ENCODE measurements at places on chromosomes 7 and 10.

GRCh38 chr10:79022565-79023230, 46.1 kb upstream of the ZMIZ1 start:
- no peak for DNase-seq

- no peak for DNase-seq
Observed at GRCh38 chr7:99177165-99177564, 30.8 kb downstream of the KPNA7 start.

GRCh38 chr7:81811956-81812865, 42.4 kb upstream of the HGF start:
- no peak for DNase-seq

- no peak for DNase-seq
Observed at GRCh38 chr7:3910054-3910453, 609.0 kb downstream of the SDK1 start.

GRCh38 chr10:3074145-3074665, 6.9 kb downstream of the PFKP start:
- DNase-seq = no peak

GRCh38 chr10:128158021-128158795, 32.0 kb upstream of the MKI67 start:
- no peak for DNase-seq

DNA sequence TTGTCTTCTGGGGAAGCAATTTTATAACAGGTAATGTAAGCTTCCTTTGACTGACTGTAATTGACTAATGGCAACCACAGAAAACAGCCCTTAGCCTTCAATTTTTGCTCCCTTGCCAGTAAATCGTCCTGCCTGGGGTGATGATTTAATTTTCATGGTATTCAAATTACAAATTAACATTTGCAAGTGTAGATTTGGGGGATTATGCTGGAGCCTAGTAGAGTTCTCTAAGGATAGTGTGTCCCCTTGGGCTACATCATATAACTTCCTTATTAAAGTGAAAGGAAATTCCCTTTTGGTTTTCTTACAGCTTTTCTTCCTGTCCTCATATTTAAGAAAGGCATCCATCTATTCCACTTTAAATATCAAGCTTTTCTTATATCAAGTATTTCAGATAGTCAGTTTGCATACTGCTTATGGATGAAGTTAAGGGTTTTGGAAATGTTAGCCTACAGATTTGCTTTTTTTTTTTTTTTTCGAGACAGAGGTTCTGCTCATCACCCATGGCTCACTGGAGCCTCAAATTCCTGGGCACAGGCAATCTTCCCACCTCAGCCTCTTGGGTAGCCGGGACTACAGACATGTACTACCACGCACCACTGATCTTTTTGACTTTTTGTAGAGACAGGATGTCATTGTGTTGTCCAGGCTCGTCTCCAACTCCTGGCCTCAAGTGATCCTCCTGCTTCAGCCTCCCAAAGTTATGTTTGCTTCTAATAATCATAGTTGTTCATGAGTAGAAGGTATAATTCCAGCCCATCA, 35.9 kb upstream of the HDAC9 start:
- no peak for DNase-seq

GRCh38 chr7:47149208-47149839, 432.6 kb downstream of the TNS3 start:
- no peak for DNase-seq

GRCh38 chr7:115178835-115179234, 256.9 kb downstream of the MDFIC start:
- DNase-seq = no peak

All from fibroblast of skin of left biceps (primary cell).